Ureter (tissue), 1 donor: ENCODE measurements at places on chromosomes 12 and 14. TPM values are rescaled to one million over a fixed set of nuclear protein-coding genes. Genes with fewer than 3 reads are reported as not detected.

DNA sequence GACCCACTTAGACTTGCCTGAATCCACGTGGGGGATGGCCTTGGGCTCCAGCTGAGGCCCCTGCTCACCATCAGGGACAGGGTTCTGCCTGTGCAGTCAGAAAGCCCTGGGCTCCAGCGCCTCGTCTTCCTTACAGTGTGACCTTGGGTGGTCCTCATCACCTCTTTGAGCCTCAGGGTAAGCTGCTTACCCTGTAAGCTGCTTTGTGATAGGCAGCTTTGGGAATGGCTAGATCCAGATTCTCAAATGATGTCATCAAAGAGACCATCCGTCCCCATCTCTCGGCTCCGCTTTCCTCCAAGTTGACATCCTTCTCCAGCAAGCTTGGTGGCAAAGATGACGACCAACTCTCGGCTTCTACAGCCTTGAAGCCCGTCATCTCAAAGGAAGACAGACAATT is 127.0 kb downstream of the ADCK1 start:
- no peak for DNase-seq

DNA sequence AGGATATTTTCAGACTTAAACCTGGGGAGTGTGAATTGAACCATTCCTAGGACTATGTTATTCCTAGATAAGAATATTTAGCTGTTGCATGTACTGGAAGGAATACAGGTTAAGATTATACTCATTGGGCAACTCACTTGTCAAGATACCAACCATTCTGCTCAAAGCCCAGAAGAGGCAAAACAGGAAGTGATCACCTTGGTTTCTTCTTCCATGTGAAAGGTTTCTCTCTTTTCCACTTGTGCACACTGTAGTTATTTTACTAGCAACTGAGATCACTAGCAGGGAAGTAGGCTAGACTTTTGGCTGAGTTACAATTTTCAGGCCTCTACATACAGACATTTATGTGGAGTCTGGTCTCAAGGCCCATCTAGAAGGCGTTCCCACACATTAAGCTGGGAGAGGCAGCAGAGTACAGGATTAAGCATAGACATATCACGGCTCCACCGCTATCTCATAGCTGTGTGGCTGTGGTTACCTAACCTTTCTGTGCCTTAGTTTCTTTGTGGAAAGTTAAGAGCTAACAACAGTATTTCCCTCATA is 83.9 kb upstream of the FERMT2 start:
- no peak for DNase-seq

The SLC38A4 gene
- total RNA-seq: 37.1 TPM

The HCAR2 gene
- total RNA-seq: 10.4 TPM

DNA sequence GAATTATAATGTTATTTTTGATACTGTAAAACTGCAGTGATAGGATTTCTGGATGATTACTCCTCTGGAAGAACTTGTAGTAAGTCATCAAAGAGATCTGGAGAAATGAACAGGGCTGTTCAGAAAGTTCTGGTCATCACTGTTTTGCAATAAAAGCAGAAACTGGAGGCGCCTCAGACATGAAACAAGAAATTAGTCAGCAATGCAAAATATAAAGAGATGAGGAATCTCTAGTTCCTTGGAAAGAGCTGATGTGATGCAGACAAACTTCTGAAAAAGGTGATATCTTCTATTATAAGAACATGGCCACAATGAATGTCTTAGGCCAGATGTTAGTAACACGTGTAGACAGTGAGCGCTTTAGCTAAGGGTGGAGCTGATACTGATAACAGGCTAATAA is 9.5 kb downstream of the ACIN1 start:
- DNase-seq: no peak

The KRR1 gene
- total RNA-seq: 70.9 TPM

DNA sequence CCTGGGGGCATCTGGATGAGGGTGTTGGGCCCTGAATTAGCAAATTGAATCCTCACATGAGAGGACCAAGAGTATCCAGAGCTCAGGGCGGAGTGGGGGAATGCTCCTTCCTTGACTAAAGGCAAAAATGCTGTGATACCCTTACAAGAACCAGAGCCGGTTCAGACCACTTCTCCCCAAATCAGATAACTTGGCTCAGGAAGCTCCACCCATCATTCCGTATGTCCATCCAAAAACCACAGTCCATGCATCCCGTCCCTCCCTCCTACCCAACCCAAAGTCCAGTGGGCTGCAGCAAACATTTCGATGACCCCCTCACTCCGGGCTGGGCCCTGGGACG is 22.4 kb downstream of the DIO3 start:
- no peak for DNase-seq

- DNase-seq: no peak
These were observed 18.4 kb downstream of the SRGAP1 start for GRCh38 chr12:63862969-63863230.

DNA sequence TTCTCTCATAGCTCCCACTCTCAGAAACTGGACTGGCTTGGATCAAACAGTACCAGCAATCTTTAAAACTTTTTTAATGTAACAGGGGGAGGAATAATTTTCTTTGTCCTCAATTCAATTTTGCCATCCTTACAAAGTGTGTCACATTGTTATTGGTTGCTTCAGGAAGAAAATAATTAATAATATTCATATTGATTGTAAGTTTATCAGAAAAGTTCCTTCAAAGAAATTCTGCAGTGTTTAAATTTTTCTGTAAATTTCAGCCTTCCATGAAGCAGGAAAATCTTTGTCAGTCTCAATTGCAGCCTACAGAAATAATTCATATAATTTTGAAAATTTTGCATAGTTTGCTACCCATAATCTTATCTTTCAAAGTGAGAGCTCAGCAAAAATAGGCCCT is 1119.1 kb upstream of the ATXN7L3B start:
- no peak for DNase-seq

The CCDC88C gene
- total RNA-seq: 49.0 TPM

The NUAK1 gene
- 16.0 TPM for total RNA-seq

DNA sequence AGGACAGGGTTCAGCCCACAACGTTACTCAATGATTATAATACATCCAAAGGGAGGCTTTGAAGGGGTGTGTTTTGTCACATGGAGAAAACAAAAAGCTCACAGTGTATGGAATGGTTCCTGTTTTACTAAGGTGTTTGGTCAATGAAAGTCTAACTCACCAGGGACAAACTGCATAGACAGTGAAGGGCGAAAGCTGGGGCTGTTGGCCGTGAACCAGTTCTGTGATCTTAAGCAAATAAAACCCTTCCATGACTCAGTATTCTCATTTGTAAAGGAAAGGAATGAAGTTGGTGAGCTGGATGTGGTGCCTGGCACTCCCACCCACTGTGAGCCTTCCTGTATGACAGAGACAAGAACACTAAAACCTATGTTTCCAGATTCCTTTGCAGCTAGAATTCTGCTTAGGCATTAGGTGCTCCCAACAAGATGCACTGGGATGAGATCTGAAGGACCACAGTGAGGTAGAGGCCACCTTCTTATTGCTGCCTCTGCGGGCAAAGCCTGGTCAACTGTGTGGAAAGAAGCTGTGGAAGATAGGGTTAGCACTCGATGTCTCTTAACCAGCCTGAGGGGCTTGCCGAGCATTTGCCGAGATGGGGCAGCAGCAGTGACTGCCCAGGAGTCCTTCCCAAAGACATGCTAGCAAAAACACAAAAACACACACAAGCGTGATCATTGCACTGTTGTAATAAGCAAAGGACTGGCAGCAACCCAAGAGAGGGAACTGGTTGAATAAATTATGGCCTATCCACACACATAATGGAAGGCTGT is 48.5 kb downstream of the VCPKMT start:
- DNase-seq: no peak

DNA sequence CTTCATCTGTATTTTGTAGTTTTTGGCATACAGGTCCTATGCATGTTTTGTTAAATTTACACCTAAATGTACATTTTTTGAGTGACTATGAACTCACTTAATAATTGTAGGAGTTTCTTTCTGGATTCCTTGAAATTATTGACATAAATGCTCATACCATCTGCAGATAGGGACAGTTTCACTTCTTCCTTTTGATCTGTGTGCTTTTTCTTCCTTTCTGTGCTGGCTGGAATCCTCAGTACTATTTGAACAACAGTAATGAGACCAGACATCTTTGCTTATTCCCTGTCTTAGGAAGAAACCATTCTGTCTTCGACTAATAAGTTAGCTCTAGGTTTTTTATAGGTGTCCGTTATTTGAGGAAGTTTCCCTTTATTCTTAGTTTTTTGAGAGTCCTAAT is 110.3 kb downstream of the ADGRD1 start:
- DNase-seq: no peak

DNA sequence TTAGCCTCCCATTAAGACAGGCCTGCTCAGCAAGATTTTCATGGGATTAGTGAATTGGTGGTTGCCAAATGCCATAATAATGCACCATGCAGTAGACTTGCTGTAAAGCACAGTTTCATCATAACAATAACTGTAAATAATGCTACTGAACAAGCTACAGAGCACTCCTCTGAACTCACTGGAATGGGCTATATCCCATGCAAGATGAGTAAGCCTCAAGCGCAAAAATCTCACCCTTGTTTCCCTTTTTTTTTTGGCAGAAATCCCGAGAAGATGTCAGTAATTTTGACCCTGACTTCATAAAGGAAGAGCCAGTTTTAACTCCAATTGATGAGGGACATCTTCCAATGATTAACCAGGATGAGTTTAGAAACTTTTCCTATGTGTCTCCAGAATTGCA is 145.9 kb upstream of the HIF1A start:
- DNase-seq: no peak
